Stimulated activated CD4-positive, alpha-beta T cell treated with anti-CD3 and anti-CD28 coated beads, TNF-alpha, amount 100 ng/mL, for 24 hours (primary cell): ENCODE measurements at places on chromosomes 6 and 20.

DNA sequence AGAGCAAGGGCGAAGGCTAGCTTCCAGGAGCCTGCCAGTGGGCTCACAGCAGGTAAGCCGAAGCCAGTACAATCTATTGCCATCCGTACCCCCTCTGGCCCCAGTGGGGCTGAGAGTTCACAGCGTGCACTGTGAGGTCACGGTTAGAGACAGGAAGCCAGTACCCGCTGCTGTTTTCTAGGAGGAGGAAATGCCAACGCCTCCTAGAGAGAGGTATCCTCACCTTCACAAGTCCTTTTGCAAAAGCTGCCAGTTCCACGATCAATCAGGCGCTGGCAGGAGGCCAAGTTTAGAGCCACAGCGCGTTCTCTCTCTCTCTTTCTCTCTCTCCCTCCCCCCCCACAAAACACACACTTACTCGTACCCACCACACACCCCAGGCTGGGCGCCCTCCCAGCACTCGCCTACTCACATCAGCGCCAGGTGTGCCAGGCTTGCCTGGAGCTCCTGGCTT lies 22.5 kb downstream of the COL9A1 start:
- DNase-seq = no peak

DNA sequence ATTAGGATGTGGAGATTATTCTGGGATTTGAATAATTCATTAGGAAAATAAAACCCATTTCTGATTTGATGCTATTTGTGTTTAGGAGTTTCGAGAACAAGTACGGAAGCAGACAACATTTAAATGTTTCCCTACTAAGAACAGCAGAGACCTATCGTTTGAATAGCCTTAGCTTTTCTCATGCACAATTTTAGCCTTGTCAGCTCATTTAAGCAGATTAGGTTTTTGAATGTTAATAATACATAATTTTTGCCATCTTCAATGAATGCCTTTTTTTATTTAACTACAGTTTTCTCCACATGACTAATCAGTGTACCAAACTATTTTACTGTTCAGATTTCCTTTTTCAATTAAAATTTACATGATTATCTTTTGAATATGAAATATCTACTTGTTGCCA lies 592.0 kb downstream of the BCKDHB start:
- DNase-seq = no peak

- no peak for DNase-seq
Observed at GRCh38 chr6:84597238-84597875, 167.0 kb downstream of the TBX18 start.

GRCh38 chr6:8014947-8015346 lies 49.2 kb downstream of the BLOC1S5 start:
- no peak for DNase-seq

- no peak for DNase-seq
Observed at GRCh38 chr6:36914227-36914794, 28.6 kb downstream of the C6orf89 start.

DNA sequence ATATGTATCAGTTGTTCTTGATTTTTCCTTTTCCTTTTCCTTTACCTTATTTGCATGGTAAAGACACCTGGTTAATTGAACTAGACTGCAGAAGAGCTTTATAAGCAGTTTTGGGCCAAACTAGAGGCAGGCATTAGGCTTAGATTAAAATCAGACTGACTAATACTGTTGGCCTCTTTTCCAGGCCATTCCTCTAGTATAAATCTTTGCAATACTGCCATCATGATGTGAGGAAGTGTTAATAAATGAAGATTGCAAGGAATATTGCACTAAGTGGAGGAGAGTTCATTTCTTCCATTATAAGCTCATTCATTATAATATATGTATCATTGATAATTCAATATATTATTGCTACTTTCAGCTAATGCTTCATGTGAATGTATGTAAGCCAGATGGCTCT lies 163.8 kb downstream of the MMUT start:
- DNase-seq = no peak

- DNase-seq = no peak
Observed at GRCh38 chr6:74597266-74597665, 608.6 kb downstream of the COL12A1 start.
